Stomach (tissue), 19 donors: ENCODE measurements at places on chromosomes 6 and 20.

DNA sequence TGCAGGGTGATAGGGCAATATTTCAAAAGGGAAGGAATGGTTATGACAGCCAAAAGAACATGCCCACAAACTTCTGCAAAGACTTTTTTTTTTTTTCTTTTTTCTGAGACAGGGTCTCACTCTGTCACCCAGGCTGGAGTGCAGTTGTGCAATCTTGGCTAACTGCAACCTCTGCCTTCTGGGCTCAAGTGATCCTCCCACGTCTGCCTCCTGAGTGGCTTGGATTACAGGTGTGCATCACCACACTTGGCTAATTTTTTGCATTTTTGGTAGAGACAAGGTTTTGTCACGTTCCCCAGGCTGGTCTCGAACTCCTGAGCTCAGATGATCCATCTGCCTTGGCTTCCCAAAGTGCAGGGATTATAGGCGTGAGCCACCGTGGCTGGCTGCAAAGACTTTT, 117.6 kb upstream of the ADGRF1 start:
- no peaks in the 10 kb centered on the region for H3K36me3 ChIP-seq
- no peaks in the 10 kb centered on the region for H3K27me3 ChIP-seq
- no peak overlapping the region for H3K27ac ChIP-seq
- no peak overlapping the region for H3K4me3 ChIP-seq
- no peak for DNase-seq

DNA sequence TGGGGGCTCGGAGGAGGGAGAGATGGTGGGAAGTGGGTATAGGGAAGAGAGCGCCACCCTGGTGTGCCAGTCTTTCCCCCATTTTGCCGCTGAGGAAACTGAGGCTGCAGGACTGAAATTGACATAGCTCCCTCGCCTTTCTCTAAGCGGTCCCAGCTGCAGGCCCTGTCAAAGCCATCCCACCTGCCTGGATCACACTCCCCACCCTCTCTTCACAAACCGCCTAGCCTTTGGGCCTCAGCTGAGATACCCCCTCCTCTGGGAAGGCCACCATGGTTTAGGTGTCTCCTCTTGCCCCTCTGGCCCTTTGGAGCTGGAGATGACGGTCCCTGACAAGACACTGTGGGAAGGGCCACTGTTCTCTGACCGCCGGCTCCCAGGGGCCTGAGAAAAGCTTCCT, 16.9 kb downstream of the SRC start:
- peaks cover 55% of the 10 kb centered on the region for H3K4me1 ChIP-seq
- DNase-seq = no peak
- no peaks in the 10 kb centered on the region for H3K27me3 ChIP-seq
- peaks cover 42% of the 10 kb centered on the region for H3K36me3 ChIP-seq
- H3K27ac ChIP-seq = no peak overlapping the region
- no peak overlapping the region for H3K4me3 ChIP-seq

DNA sequence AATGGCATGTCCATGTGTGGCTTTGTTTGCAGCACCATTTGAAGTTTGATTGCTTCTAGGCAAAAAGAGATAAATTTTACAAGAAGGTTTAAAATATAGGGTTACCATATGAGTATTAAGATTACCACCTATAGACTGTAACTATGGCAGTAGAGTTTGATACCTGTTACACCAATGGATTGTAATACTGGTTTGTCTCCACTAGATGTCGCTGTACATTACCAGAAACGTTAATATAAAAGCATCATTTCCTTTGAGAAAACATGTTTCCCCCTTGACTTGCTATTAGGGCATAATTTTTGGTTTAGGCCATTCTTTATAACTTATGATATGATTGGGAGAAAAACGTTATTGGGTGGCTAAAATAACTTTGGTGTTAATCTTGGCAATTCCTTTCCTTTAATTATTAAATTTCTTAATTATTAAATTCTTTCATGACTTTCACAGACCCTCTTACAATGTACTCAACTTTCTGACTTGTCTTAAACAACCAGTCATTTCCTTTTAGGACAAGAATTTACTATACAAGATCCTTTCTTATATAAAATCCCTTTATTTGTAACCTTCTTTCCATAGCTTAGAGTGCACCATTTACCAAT, 42.8 kb downstream of the HLA-DPB1 start:
- no peak overlapping the region for H3K27ac ChIP-seq
- H3K27me3 ChIP-seq = no peaks in the 10 kb centered on the region
- DNase-seq = peak; percentile 73
- no peak overlapping the region for H3K4me3 ChIP-seq

DNA sequence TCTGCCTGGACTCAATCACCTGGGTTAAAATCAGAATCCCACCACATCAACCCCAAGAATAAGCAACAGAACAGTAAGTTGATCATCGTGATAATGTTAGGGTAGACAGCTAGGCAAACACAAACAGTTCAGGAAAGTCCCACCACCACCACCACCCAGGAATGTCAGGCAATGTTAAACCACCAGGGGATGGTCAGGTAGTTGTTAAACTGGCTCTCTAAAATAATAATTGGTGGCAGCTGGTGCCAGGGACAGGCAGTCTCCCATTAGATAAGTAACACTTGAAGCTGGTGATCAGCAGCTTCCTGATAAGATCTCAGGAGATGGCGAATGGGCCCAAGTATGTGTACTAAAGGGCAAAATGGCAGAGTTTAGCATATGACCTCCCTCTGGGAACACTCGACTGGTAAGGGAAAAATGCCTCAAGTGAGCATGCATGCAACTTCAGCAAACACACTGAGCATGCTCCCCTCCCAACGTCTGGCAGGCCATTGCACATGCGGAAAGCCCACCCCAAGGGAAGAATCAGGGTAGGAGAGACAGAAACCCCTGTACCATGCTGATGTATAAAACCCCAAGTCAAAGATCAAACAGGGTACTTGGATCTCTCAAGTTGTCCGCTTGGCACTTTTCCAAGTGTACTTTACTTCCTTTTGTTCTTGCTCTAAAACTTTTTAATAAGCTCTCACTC, 66.6 kb downstream of the IPCEF1 start:
- no peak for DNase-seq
- no peaks in the 10 kb centered on the region for H3K36me3 ChIP-seq
- H3K27me3 ChIP-seq = no peaks in the 10 kb centered on the region

DNA sequence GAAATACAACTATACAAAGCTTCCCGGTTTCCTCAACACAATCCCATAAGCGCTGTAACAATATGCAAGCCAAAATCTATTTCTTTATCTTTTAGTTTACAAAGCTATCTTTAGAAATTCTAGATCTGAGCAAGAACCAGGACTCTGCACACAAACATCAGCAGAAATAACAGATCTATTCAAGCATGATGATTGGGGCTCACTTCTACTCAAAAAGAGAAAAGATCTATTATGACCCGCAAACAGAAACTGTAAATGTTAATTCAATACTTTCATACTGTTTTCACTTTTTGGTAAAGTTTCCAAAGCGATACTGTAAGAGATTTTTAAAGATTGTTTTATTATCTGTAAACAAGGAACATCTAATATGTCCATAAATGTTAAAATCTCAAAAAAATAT, 86.6 kb downstream of the SESN1 start:
- peak overlapping the region; percentile 87 for H3K4me3 ChIP-seq
- DNase-seq = no peak
- H3K27ac ChIP-seq = peak overlapping the region; percentile 98
- H3K36me3 ChIP-seq = no peaks in the 10 kb centered on the region
- H3K4me1 ChIP-seq = peaks cover 66% of the 10 kb centered on the region
